ENCODE measurements at places on chromosomes 1 and 21.

- DNase-seq = no peak
Observed at GRCh38 chr21:45932922-45933502, 48.6 kb upstream of the COL6A1 start.

DNA sequence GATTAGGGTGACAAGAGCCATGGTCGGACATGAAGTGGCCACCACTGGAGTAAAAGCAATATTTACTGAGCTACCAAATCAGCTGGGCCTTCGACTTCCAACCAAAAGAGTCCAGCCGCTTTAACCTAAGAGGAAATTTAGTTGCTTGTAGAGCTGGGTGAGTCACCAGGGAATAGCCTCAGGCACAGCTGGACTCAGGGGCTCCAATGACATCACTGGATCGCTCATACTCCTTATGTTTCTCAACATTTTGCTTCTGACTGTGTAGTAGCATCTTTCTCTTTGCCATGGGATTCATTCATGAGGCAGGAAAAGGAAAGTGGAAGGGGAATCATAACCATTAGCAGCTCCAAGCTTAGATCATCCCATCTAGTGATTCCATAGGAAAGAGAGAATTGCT lies 664.4 kb downstream of the MATN1 start:
- no peak for DNase-seq

GRCh38 chr1:64155278-64155677 lies 48.1 kb upstream of the UBE2U start:
- no peak for DNase-seq

- DNase-seq = no peak
Observed at GRCh38 chr1:9425859-9426258, 113.4 kb upstream of the SLC25A33 start.

- no peak for DNase-seq
Observed at GRCh38 chr1:234592240-234592639, 17.7 kb downstream of the IRF2BP2 start.

GRCh38 chr1:230170622-230171021 lies 103.6 kb downstream of the GALNT2 start:
- DNase-seq = no peak

DNA sequence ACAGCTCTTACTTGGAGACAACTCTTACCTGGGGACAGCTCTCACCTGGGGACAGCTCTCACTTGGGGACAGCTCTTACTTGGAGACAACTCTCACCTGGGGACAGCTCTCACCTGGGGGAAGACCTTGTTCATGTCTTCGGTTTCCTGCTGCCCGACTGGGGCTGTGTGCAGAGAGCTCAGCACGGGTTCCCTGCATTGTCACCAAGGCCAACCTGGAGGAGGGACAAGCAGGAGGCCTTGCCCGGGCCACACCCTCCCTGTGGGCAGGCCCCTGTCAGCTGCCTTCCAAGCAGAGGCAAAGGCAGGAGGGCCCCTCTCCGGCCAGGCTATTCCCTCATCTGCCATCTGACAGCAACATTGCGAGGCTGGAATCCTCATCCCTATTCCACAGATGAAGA lies at the start of gene LDLRAD1:
LDLRAD1 (minus strand) TSS at position 208 of the 400 bp plus-strand sequence; CDS start at position 134, 74 bp downstream.
- no peak for DNase-seq

- no peak for DNase-seq
Observed at GRCh38 chr1:183806125-183806524, 1.2 kb downstream of the RGL1 start.

DNA sequence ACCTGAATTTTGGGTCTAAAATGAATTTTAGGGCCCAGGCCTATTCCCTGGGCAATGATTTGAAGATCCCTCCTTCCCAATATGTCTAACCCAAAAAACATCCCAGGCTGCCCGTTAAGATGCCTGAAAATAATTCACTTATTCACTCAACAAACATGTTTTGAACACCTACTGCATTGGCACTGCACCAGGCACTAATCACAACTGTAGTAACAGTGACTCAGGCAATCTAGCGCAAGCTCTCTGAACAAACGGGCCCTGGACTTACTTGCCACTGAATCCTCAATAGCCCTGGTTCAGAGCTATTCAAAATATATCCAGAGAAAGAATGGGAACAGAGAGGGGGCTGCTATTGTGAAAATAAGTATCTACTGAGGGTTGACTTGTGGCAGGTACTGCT lies 4.2 kb downstream of the CD244 start:
- DNase-seq = no peak

DNA sequence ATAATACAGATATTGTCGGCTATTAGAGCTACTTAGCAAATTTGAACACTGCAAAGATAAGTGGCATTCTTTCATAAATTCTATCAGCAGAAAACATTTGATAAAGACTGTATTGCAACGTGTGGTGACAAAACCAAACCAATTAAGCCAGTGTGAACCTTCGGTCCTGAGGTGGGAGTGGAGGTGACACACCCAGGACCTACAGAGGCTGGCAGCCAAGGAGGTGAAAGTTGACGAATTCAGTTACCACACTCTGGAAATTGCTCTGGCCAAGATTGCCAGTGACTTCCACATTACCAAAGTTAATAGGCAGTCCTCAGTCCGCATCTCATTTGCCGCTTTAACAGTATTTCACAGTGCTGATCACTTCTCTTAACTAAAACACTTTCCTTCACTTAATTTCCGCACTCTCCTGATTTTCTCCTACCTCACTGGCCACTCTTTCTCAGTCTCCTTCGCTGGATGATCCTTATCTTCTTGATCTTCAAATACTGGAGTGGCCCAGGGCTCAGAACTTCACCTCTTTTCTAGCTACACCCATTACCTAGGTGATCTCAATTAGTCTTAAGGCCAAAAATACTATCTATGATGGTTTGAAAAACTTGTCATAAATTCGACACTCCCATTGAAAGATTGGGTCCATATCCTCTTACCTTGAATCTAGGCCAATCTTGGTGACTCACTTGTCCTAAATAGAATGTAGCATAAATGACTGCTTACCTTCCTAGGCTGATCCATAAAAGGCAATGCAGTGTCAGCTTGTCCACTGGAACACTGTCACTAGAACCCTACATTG lies 5.1 kb upstream of the CDC42BPA start:
- DNase-seq = no peak

GRCh38 chr1:2848006-2848670 lies 46.6 kb upstream of the TTC34 start:
- no peak for DNase-seq

DNA sequence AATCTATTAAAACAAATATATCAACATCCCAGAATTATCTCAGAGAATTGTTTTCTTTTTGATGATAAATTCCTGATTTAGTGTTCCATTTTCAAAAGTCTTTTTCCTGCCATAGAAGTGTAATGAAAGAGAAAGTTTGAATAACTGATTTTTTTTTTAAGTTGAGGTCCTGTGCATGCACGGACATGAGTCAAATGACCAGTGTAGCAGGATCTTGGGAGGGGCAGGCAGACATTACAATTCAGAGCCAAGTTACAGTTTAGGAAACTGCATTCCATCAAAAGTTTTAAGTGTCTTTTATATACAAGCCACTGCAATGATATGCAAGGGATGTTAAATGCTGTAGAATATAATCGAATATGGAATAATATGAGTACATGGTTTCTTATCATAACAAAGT lies 227.5 kb downstream of the HMCN1 start:
- no peak for DNase-seq

GRCh38 chr1:41700581-41700980 lies 216.1 kb upstream of the EDN2 start:
- no peak for DNase-seq

DNA sequence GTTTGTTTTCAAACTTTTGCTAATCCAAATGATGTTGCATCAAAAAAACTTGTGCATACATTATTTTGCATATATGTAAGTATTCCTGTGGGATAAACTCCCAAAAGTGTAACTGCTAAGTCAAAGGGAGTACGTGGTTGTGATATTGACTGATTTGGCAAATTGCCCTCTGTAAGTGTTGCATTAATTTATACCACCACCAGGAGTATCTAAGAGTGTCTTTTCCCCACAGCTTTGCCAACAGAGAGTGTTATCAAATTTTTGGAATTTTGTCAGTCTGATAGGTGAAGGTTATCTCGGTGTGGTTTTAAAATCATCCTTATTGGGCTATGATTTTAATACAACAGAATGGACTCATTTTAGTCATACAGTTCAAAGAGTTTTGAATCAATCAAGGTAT lies 30.1 kb upstream of the PARP1 start:
- DNase-seq = no peak

GRCh38 chr1:115670476-115671175 lies 28.9 kb downstream of the VANGL1 start:
- no peak for DNase-seq

GRCh38 chr21:37970548-37970947 lies 54.3 kb upstream of the KCNJ6 start:
- DNase-seq = no peak

DNA sequence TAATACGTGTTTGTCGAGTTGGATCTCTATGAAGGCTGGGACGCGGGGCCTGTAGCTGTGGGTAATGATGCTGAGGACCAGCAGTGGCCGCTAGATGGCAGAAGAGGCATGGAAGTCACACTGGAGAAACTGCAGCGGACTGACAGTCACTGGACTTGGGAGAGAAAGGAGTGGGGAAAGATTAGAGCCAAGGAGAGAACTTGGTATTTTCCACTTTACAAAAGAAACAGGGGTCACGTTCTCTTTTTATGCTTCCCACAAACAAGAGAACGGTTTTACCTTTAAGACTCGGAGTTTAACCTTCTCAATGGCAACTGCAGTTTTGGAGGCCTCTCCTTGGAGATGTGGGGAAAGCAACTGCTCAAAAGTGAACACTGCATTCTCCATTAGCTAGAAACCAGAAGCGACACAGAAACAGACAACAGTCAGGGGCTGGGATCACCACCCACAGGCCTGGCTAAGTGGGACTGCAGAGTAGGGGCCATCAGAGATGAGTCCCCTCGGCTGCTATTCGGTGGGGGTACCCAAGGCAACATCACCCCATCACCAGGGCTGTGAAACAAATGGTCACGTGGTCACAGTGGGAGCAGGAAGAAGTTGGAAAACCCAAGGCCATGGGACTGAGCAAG lies 51.1 kb upstream of the EDEM3 start:
- peak; percentile 65 for DNase-seq

DNA sequence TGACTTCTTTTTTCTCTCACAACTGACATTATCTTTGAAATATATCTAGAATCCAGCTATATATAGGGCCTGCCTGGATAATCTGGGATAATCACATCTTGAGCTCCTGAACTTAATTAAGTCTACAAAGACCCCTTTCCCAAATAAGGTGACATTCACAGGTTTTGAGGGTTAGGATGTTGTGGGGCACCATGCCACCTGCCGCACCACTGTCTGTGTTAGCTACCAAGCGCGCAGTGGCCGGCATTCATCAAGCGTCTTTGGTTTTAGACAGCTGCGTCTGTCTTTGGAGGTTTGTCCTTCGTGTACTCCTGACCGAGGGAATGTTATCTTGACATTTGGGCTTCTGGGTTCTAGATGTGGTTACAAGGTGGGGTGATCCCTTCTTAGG lies 7.5 kb downstream of the TRAPPC10 start:
- DNase-seq = no peak

GRCh38 chr1:158691907-158692306 lies 5.4 kb upstream of the SPTA1 start:
- DNase-seq = no peak

DNA sequence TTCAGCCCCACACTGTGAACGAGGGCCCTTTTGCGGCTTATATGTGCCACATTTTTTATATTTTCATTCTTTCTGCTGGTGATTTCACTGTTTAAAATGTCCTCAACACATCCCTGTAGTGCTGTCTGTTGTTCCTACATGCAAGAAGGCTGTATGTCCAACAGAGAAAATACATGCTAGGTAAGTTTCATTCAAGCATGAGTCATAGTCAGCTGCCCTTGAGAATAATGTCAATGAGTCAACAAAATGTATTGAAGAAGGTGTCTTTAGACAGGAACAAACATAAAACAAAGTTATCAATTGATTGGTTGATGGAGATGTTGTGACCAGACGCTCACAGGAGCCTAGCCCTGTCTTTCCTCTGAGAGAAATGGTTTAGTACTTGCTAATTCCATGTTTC lies 553.4 kb downstream of the PLPP3 start:
- DNase-seq = no peak

- DNase-seq = no peak
Observed at GRCh38 chr1:244387415-244387814, 64.3 kb downstream of the ADSS2 start.

DNA sequence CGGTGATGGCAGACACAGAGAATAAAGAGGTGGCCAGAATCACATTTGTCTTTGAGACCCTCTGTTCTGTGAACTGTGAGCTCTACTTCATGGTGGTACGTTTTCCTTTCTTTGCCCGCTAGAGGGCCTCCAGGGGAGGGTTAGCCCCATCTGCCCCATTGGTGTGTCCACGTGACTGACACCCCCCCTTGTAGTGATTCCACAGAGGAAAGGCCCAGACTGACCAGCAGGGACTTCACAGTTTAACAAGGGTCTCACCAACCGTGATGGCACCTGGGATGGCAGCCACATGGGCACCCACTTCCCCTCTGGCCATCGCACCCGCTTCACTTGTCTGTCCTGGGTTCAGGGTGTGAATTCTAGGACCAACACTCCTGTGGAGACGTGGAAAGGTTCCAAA lies 22.3 kb upstream of the SARS1 start:
- no peak for DNase-seq

DNA sequence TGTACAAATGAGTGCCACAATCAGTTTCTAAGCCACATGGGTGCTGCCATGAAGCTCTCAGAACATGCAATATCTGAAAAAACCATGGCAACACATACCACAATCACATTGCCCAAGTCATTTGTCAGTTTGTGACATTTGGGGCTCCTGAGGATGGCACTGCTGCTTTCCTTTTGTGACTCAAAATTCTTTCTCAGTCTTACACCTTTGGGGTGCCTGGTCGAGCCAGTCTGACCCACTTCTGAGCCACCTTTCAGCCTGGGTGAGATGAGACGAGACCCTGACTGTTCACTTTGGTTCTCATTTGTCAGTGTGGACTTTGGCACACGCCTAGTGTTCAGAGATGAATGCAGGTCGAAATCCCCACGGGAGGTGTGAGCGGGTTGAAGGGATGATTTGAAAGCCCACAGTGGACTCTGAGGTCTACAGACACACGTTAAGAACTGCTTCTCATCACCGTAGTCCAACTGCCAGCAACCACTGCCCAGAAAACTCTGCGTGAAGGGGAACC lies 8.0 kb downstream of the BATF3 start:
- DNase-seq = no peak

DNA sequence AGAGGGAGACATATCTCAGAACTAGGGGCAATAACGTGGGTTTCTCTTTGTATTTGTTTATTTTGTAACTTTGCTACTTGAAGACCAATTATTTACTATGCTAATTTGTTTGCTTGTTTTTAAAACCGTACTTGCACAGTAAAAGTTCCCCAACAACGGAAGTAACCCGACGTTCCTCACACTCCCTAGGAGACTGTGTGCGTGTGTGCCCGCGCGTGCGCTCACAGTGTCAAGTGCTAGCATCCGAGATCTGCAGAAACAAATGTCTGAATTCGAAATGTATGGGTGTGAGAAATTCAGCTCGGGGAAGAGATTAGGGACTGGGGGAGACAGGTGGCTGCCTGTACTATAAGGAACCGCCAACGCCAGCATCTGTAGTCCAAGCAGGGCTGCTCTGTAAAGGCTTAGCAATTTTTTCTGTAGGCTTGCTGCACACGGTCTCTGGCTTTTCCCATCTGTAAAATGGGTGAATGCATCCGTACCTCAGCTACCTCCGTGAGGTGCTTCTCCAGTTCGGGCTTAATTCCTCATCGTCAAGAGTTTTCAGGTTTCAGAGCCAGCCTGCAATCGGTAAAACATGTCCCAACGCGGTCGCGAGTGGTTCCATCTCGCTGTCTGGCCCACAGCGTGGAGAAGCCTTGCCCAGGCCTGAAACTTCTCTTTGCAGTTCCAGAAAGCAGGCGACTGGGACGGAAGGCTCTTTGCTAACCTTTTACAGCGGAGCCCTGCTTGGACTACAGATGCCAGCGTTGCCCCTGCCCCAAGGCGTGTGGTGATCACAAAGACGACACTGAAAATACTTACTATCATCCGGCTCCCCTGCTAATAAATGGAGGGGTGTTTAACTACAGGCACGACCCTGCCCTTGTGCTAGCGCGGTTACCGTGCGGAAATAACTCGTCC lies 1.3 kb upstream of the OLIG2 start:
- DNase-seq = no peak

Data from activated CD8-positive, alpha-beta memory T cell treated with anti-CD3 and anti-CD28 coated beads for 1 hour (primary cell).